GM12892 (cell line): ENCODE measurements at places on chromosomes 2 and 18.

- no peak for DNase-seq
Measured at GRCh38 chr2:10038716-10039115, 4.6 kb upstream of the KLF11 start.

- peak; percentile 27 for DNase-seq
Measured at GRCh38 chr2:54455563-54456361, at the start of gene SPTBN1. Gene SPTBN1, plus strand, starts transcription at chr2:54456327. Its CDS starts 70,092 bp downstream, at chr2:54526419.

DNA sequence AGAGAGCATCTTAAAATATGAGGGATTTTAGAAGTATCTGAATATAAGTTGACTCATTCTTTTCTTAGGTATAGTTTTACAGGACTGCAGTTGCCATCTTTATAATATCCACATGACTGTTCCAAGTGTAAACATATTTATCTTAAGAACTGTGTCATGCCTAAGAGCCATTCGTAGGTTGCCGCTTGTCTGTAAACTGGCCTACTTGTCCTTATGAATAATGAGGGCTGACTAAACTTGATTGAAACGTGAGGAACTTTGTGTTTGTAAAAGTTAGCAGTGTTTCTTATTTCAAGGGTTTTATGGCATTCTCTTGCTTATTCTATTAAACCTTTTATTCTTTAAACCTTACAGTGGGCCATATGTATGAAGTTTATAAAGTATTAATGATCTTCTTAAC, 99.6 kb downstream of the MAP3K20 start:
- no peak for DNase-seq

DNA sequence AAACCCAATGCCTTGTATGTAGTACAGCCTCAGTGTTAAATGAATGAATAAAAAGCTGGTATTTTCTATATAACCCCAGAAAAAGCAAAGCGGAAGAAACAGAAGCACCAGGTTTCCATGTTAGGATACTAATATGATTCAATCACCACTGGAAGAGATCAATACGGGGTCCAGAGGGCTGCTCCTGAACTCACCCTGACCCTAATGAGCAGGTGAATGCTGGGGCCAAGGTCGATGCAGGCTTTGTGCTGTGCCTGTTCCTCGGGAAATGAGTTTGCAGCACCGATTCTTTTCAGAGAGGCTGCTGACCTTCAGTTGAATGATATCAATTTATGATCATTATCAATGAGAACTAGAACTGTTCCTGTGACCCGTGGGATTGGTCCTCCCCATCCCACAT, 228.5 kb downstream of the CDCA7 start:
- no peak for DNase-seq

DNA sequence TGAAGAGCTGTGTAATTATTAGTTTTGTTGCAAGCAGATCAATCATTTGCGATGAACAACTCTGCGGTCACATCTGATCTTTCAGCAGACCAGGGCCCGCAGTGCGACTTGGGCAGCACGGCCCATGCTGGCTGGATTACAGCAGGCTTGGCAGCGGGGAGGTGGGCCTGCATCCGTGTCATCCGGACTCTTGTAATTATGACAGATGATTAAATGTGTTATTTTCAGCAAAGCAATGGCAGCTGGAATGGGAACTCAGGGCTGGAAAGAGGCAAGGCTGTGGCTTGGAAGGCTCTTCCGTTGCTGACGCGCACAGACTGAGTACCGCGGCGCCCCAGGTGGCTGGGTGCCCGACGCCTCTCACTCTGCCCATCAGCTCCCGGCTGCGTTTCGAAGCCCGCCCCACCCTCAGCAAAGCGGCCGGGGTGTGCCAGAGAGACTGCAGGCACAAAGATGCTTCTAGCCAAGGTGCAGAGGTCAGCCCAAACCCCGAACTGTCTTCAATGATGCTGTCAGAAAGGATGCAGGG, 397.4 kb upstream of the SALL3 start:
- DNase-seq: no peak
